ENCODE measurements at places on chromosomes 1 and 21. TPM values are rescaled to one million over a fixed set of nuclear protein-coding genes. Genes with fewer than 3 reads are reported as not detected.

ZBTB18 gene
- 25.0 TPM for total RNA-seq

LCE1D gene
- not detected for total RNA-seq

LSM10 gene
- 29.8 TPM for total RNA-seq

TFF3 gene
- 5.4 TPM for total RNA-seq

F11R gene
- total RNA-seq: 133 TPM

Measured in glomerular endothelial cell (primary cell).